Activated T-helper 17 cell treated with anti-CD3 and anti-CD28 coated beads, Interleukin-2, amount 50 U/mL, for 72 hours (primary cell): ENCODE measurements at places on chromosomes 3 and 15. TPM values are rescaled to one million over a fixed set of nuclear protein-coding genes. Genes with fewer than 3 reads are reported as not detected.

- no peak for ATAC-seq
Measured at GRCh38 chr3:195699860-195700259, 20.9 kb upstream of the MUC20 start.

DNA sequence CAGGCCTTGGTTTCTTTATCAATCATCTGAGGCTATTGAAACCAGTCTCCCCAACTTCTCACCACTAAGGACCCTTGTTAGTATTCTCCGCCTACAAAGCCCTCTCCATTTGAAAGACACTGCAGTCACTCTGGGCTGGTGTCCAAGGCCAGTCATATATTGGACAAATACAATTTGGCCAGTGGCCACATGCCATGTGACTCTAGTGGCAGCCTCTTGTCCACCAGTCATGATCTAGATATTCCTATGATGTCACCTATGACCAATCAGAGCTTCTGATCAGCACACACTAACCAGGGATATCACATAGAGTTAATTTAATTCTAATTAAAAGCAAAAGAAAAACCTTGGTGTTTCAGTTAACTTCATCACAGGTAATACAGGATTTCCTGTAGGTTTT, 68.2 kb downstream of the RAB11A start:
- peak; percentile 6 for ATAC-seq

DNA sequence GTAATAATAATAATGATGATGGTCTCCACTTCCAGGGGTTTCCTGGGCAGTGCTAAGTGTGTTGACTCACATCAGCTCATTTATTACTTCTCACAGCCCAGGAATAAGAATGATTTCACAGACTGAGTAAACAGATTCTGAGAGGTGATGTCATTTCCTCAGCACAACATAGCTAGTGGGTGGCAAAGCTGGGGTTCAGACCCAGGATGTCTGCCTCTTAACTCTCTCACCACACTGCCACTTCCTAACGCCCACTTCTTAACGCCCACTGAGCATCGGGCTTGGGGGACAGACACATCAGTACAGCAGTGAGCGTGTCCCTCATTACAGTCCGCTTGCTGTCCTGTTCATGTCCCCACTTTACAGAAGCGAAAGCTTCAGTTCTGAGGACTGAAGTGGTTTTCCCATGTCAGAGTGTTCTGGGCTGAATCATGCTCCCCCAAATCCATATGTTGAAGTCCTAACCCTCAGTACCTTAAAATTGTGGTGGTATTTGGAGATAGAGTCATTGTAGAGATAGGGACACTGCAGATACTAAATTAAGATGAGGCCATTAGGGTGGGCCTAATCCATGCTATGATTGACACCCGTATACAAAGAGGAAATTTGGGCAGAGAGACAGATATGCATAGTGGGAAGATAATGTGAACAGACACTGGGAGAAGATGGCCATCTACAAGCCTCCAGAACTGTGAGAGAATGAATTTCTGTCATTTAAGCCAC, 68.0 kb downstream of the ATP2B2 start:
- ATAC-seq, result peak; percentile 97

DNA sequence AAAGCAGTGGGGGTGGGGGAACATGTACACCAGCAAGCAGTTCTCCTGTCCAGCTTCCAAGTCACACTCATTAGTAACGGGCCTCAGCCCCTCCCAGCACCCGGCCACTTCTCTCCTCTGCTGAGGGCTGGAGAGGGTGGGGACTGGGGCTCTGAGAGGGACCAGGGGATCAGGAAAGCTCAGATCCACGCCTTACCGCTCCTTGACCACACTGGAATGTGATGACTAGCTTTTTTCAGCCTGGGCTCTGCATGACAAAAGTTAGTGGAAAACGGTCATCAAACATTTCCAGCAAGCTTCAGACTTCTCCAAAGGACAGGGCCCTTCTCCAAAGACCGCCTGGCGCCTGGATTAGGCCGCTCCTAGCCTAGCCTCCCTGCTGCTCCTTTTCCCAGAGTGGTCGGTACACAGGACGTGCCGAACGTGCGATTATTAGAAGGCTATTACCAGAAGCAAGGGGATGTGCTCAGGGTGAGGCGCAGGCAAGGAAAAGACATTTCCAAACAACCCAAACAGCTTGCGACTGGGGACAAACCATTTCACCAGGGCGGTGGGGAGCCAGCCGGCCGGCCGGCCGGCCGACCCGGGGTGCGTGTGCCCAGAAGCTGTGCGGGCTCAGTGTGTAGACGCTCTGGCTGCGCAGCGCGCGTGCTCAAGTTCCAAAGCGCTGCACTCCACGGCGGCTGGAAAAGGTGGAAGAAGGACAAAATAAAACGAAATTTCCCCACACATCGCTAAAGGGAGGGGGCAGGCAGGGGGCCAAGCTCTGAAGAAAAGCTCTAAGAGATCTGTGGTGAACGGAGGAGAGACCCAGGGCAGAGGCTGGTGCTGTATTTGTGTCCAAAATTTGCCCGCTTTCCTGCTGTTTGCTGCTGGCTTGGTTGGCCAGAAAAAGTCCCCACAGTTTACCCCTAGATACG, 51.0 kb upstream of the SSR3 start:
- peak; percentile 32 for ATAC-seq

- peak; percentile 89 for ATAC-seq
Measured at GRCh38 chr15:59918994-59919951, 84.8 kb upstream of the FOXB1 start.

- ATAC-seq, result no peak
Measured at GRCh38 chr3:39935261-39935660, 125.9 kb downstream of the MYRIP start.

DNA sequence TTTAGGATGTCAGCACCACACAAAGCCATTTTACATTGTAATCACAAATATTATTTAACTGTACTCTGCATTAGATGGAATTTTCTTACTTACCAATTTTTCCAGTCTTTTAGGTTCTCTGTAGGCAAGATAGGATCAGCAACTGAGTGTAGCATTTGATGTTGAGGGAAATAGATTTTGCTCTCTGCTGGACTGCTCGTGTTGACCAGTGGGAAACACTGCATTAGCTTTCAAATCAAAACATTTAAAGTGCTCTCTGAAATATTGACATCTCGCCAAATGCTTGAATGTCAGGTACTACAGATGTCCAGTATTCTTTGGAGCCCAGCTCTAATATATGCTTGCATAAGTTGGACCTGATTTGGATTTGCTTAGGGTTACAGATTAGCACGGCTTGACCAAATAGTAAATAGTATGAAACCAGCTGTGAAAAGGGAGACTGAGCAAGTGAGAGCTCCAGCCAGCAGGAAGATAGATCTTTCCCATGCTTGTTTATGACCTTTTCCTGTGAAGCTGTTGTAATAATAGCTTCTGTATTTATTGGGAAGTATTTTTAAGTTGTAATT, 29.5 kb downstream of the P2RY14 start:
- ATAC-seq, result no peak

DNA sequence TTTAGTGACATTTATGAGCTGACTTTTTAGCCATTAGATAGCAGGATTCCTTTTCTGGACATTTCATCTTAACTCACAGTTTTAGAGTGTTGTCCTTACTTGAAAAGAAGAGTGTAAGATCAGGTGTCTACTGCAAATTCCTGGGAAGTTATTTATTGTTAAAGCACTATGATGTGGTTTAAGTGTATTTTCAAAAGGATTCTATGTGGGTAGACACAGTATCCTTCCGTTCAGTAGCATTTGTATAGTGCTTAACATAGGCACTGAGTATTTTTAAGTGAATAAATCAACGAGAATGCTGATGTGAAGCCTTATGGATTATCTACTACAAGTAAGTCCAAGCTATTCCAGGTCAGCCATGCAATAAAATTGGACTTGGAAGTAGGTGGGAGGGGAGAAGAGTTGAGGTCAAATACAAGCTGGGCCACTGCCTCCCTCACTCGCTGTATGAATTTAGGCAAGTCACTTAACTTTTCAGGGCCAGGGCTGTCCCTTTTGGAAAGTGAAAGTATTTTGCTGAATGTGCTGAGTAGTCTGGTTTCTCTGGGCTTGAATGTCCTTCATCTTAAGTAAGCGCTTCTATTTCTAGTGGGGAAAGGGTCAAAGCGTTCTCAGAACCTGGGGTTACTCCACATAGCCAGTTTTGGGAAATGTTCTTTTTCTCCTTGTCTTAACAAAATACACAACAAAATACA, 48.6 kb downstream of the GAP43 start:
- ATAC-seq, result no peak

DNA sequence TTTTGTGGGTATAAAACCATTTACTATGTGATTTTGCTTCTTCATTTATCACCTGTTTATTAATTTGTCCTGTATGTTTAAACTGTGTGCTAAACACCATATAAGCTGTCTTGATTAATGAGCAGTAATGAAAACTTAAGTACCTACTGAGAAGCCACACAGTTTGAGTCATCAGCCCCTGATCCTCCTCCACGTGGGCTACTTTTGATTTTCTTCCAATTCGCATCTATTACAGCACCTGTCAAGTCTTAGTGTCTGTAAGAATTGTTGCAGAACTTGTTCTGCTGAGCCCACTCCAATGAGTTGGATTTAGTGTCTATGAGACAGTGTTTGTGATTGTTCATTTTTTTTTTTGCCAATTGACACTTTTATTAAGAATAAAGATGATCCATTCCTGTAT, 16.8 kb downstream of the EPHA6 start:
- no peak for ATAC-seq

The SNAP23 gene
- total RNA-seq, result 48.4 TPM

DNA sequence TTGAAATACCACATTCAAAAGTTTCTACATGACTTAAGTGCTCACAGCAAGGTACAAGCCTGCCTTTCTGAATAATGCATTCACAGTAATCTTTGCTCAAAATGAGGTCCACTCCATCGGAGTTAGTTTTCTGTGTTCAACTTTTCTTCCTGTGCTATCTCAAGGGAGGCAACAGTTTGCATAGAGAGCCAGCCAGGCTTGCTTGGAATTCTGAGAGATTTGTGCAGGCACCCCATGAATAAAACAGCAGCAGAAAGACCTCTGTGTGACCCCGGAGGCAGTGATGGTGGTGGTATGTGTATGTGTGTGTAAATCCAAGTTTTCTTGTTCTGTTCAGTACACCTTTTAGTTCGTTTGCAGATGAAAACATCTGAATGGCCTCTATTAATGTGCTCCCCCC, 124.0 kb downstream of the ADAMTS9 start:
- no peak for ATAC-seq

The CAPN3 gene
- 4.6 TPM for total RNA-seq

- ATAC-seq, result no peak
Measured at GRCh38 chr15:56234804-56235203, 8.9 kb downstream of the RFX7 start.

The CADPS gene
- not detected for total RNA-seq

The HDAC11 gene
- total RNA-seq, result 5.4 TPM

DNA sequence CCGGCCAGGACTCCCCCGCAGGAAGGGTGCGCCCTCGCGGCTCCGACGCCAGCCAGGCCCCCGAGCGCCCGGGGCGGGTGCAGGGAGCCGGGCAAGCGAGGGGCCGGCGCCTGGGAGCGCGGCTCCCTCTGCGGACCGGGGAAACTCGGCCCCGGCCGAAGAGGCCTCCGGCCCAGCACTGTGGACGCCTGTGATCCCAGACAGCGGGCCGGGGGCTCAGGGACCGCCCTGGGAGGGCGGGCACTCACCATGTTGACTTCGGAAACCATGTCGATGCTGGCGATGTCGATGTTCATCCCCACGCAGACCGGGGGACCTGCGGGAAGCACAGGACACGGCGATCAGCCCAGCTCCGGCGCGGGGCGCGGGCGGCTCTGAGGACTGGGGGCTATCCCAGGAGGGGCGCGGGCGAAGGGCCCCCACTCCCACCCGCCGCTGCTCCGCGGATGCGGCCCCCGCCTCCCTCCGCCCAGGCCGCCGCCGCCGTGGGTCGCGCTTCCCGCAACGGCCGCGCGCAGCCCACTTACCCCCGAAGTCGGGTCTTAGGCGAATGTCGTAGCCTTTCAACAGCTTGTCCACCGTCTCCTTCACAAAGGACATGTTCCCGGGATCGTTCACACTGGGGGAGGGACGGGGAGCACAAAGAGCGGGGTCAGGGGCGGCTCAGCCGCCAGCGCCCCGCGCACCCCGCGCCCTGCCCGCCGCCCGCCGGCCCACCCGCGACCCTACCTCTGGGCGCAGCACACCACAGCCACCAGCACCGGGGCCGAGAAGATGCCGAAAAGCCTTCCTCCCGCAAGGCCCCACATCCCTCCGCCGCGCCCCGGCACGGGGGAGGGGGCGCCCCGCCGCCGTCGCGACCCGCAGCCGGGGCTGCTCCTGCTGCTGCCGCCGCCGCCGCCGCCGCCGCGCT, at the start of gene GABRB3:
TSS of gene GABRB3 (minus strand) at position 913 of the 913 bp plus-strand sequence.
- no peak for ATAC-seq

- ATAC-seq, result peak; percentile 94
Measured at GRCh38 chr3:52154135-52155094, at the start of gene POC1A. POC1A (minus strand) TSS chr3:52154423; CDS start chr3:52154372, 51 bp downstream.

DNA sequence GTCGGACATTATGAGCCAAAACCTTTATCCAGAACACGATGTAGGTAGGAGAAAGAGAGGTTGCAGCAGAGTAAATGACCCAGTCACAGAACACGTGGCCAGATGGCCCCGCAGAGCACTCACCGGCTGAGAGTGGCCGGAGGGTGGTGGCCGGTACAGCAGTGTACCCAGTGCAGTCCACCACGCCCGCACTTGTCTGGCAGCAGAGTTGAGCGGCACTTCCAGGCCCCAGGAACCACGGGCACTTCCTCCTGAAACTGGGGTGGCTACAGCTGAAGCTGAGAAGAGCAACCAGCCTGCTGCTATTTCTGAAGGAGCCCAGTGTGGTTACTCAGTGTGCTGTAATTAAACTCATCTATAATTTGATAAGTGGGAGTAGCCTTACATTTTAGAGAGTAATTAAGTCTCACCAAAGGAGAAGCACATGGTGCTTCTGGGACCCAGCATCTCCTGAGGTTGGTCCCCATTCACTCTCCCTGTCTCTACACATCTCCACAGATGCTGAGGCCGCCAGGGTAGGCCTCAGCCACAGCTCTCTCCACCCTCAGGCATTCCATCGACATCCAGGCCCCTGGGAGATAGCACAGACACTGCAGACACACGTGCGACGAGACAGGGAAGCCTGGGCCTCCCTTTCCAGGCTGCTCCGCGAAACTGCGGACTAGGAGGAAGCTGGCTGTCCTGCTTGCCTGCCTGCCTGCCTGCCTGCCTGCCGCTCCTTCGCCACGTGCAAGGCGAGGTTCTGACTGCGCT, 49.8 kb downstream of the BDH1 start:
- no peak for ATAC-seq

- peak; percentile 51 for ATAC-seq
Measured at GRCh38 chr15:60407415-60407805, 9.6 kb upstream of the ANXA2 start.
